ENCODE measurements at places on chromosomes 2 and 18.

GRCh38 chr18:59353079-59353680 is 5.9 kb downstream of the LMAN1 start:
- no peak for DNase-seq

DNA sequence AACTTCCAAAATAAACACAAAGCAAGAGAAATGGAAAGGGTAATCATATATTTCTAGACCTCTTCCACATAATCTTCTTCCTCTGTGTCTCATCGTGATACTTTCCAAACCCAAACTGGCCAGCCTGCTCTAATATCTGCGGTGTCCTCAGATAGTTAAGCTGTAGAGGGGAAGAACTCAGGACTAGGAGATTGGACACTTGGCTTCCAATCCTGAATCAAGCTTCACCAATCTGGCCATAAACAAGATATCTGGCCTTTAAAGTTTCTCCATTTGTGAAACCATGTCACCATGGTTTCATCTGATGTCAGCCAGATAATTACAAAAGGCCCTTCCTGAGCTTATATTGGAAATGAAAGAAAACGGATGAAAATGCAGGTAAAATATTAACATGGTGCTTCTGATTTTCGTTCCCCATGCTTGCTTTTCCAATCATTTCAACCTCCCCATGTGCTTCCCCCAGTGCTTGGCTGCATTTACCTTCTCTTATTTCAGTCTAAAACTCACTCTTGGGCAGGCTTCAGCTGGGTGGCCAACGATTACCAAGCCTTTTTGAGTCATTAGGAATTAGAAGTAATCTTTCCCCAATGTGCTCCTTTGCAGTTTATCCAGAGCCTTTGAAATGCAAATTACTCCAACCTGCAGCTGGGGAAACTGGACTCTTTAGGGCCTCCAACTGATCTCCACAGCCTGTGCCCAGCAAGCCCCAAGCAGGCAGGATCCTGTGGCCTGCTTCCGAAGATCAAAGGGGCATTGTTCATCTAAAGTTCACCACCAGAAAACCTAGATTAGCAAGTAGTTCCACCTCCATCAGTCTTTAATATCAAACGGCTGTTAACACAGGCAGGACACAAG is 44.5 kb upstream of the MYCN start:
- DNase-seq: no peak

- DNase-seq: no peak
Observed at GRCh38 chr18:39843546-39843945, 2111.5 kb upstream of the PIK3C3 start.

DNA sequence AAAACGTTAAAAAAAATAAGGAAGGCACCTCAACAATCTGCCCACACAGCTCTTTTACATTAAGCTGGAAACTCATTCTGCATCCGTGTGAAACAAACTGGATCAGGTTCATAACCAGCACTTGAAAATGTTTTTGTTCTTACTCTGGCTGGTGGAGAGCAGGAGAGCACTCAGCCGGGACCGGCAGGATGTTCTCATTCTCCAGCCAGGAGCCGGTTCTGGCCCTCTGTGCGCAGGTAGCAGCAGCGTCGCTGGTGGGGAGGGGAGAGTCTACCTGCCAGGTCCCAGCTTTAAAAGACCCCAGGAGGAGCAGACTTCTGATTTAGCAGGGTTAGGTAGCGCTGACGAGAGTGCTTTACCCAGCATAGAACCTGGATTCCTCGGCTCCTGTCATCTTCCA is 834.9 kb upstream of the SALL3 start:
- no peak for DNase-seq

GRCh38 chr18:62479574-62479973 is 43.3 kb upstream of the ZCCHC2 start:
- DNase-seq: no peak

GRCh38 chr2:129276978-129277584 is 702.4 kb upstream of the RAB6C start:
- no peak for DNase-seq
